ENCODE measurements at places on chromosomes 13 and 19.

DNA sequence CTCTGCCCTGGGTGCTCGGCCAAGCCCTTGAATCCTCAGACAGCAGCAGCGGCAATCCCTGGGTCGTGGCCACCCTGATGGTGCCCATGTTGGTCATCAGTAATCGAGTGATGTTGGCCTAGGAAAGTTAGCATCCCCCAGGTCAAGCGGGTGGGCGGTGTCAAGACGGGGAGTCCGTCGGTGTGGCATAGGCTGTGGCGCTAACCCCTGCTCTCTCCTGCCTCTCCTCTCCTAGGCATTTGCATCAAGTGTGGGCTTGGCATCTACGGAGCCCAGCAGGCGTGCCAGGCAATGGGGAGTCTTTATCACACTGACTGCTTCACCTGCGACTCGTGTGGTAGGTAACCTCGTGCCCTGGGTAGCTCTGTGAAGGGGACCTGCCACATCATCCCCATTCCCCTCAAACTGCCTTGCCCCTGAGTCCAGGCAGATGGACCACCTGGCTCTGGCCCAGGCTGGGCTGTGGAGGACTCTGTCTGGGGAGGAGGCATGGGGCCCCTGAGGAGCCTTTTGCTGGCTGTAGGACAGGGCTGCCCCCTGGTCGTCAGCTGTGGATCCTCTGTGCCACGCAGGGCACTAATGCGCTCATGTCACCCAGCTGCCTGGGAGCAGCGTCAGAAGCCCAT, 8.7 kb downstream of the WTIP start:
- H3K4me3 ChIP-seq: no peak overlapping the region
- no peak for DNase-seq
- H3K27ac ChIP-seq: no peak overlapping the region
- no peaks in the 10 kb centered on the region for H3K4me1 ChIP-seq

DNA sequence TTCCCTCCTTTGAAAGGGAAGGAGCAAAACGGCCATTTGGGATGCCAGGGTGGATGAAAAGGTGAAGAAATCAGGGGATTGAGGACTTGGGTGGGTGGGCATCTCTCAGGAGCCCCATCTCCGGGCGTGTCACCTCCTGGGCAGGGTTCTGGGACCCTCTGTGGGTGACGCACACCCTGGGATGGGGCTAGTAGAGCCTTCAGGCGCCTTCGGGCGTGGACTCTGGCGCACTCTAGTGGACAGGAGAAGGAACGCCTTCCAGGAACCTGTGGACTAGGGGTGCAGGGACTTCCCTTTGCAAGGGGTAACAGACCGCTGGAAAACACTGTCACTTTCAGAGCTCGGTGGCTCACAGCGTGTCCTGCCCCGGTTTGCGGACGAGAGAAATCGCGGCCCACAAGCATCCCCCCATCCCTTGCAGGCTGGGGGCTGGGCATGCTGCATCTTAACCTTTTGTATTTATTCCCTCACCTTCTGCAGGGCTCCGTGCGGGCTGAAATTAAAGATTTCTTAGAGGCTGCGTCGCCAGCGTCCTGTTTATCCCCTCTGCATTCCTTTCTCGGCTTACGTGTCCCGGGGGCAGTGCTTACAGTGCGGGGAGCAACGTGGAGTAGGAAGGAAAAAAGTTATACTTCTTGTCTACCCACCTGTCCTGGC, 15.2 kb upstream of the S1PR4 start:
- no peak overlapping the region for H3K4me3 ChIP-seq
- no peaks in the 10 kb centered on the region for H3K27me3 ChIP-seq
- no peaks in the 10 kb centered on the region for H3K36me3 ChIP-seq
- DNase-seq: no peak

DNA sequence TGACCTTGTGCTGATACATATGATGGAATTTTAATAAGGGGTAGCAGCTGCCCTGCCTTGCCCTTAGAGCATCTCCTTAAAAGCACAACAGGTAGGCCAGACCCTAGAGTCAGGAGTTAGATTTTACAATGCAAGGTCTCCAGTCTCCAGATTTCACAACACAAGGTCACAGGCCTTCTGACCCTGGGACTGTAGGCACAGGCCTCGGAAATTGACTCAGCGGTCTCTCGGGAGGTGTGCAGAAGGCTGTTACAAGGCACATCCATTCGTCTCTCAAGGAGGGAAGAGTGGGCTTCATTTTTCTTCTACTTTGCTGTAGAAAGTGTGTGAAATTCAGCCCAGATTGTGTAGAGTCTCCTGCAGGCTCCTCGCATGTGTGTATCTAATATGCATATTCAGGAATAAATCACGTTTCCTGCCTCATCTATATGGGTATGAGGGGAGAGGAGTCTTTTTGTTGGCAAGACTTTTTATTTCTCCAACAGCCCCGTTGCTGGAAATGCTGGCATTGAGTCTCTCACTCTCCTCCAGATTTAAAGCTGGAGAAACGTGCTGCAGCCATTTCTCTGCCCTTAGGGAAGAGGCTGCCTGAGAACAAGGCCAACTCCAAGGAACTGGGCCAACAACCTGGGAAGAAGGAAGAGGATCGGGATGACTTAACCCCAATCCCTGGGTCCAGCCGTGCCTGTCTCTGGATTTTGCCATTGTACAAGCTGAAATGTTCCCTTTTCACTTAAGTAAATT, 24.5 kb downstream of the UQCRFS1 start:
- no peaks in the 10 kb centered on the region for H3K4me1 ChIP-seq
- no peak for DNase-seq
- H3K27me3 ChIP-seq: peaks cover 5% of the 10 kb centered on the region
- no peak overlapping the region for H3K27ac ChIP-seq
- no peaks in the 10 kb centered on the region for H3K36me3 ChIP-seq
- no peak overlapping the region for H3K4me3 ChIP-seq

- H3K4me3 ChIP-seq: no peak overlapping the region
- H3K27ac ChIP-seq: no peak overlapping the region
- H3K27me3 ChIP-seq: no peaks in the 10 kb centered on the region
- no peak for DNase-seq
- H3K36me3 ChIP-seq: no peaks in the 10 kb centered on the region
Observed at GRCh38 chr13:101846249-101846648, 393.8 kb downstream of the ITGBL1 start.

- H3K4me1 ChIP-seq: no peaks in the 10 kb centered on the region
- no peak for DNase-seq
- H3K36me3 ChIP-seq: no peaks in the 10 kb centered on the region
Observed at GRCh38 chr19:56732976-56733375, 61.4 kb upstream of the ZNF835 start.

DNA sequence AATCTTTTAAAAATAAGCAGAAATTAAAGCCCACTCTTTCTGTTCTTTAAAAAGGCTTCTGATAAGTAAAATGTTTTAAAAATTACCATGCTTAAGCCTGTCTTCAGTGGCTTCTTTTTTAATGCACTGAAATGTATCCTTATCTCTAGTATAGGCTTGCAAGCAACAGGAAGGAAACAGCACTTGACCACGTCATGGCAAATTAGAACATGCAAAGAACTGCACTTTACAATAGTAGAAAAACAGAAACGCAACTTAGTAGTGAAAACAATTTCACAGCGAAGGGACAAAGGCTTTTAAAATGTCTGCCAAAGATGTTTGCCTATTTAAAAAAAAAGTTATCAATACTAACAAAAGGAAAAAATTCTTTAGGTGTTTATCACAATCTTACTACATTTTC, 36.3 kb downstream of the ELF1 start:
- H3K4me3 ChIP-seq: no peak overlapping the region
- no peaks in the 10 kb centered on the region for H3K27me3 ChIP-seq
- H3K36me3 ChIP-seq: no peaks in the 10 kb centered on the region
- DNase-seq: no peak
- peak overlapping the region; percentile 81 for H3K27ac ChIP-seq
